ENCODE measurements at places on chromosomes 5 and 9.

DNA sequence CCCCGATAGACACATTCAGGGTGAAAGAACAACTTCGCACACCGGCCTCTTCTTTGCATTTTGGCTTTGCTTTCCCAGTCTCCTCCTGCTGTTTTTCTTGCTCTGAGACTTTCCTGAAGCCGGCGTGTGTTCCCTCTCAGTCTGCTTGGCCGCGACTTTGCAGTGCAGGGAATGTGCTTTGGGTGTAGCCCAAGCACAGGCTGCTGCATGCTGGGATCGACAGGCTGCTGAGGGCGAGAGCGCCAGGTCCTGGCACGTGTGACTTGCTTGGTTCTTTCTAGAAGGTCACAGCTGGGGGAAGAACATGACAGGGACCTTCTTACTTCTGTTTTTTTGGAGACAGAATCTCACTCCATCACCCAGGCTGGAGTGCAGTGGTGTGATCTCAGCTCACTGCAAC, 40.6 kb downstream of the TENT4A start:
- DNase-seq: no peak

- no peak for DNase-seq
These were observed 74.8 kb downstream of the HABP4 start for GRCh38 chr9:96524764-96525163.

DNA sequence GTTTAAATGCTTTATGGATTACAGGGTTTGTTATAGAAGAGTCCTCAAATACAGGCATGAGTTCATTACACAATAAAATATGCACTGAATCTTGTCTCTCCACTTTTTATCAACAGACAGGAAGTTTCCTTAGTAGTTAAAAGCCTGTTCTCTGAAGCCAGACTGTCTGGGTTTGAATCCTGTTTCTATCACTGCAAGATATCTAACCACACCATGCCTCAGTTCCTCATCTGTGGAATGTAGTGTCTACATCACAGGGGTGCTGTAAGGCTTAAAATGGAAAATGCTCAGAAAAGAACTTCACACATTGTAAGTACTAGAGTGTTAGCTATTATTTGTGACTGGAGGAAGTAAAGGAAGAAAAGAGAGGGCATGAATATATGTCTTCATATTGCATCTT, 9.3 kb downstream of the LIX1 start:
- no peak for DNase-seq

- DNase-seq: no peak
These were observed 1.9 kb upstream of the GM2A start for GRCh38 chr5:151251001-151251551.

- DNase-seq: no peak
These were observed 8.4 kb downstream of the MATR3 start for GRCh38 chr5:139301808-139302499.

GRCh38 chr5:140443-140829, 48.5 kb downstream of the PLEKHG4B start:
- no peak for DNase-seq

DNA sequence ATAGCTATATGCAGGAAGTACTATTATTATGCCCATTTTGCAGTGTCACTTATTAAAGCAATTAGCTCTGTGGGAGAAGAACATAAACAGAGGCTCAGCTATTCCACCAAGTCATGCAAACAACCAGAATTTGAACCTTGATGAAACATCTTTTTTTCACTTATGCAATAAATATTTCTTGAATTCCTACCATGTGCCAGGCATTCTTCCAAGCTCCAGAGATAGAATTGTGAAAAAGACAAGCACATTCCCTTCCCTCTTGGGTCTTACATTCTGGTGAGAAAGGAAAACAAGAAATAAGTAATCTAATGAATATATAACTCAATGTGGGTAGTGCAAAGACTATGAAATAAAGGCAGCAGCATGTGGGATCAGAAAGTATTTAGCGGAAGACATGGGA, 32.1 kb upstream of the ADRB2 start:
- no peak for DNase-seq

DNA sequence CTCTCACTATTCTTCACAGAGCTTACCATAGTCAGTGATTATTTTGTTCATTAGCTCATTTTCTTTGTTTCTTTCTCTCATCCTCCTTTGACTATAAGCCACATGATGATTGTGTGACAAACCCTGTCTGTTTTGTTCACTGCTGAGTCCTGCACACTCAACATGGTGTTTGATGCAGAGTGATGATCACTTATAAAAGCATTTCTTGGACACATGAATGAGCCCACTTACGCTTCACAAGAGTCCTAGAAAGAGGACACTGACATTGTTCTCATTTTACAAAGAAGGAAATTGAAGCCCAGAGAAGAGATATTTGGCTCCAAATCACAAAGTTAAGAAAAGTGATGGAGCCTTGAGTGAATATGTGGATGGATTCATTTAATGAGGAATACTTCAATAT, 13.4 kb downstream of the ABLIM3 start:
- no peak for DNase-seq

DNA sequence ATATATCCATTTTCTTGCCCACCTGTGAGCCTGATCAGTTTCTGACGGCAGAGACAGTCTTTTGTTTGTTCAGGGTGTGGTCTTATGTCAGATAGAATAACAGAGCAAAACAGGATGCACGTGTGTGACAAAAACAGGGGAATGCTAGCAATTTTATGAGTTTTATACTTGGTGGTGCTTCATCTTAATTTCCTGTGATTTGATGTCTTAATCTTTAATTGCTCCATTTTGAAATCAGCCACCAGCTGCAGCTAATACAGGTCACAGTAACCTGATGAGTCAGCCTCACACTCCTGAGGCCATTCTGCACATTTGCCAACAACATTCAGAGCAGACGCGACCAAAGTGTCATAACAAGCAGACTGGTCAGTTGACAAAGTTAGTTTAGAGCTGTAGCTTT, 42.3 kb upstream of the JMY start:
- no peak for DNase-seq

DNA sequence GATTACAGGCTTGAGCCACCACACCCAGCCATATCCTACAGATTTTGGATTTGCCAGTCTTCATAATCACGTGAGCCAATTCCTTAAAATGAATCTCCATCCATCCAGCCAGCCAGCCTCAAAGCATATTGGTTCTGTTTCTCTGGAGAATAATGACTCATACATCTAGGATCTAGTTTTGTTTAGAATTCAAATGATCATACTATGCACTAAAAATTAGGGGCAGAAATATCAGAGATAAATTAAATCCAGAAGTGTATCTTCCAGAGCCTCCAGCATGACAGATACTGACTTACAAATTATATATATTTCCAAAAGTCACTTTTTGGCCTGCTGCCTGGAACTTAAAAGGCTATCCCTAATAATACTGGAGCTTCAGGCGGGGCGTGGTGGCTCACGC, 119.1 kb upstream of the NR5A1 start:
- DNase-seq: no peak

DNA sequence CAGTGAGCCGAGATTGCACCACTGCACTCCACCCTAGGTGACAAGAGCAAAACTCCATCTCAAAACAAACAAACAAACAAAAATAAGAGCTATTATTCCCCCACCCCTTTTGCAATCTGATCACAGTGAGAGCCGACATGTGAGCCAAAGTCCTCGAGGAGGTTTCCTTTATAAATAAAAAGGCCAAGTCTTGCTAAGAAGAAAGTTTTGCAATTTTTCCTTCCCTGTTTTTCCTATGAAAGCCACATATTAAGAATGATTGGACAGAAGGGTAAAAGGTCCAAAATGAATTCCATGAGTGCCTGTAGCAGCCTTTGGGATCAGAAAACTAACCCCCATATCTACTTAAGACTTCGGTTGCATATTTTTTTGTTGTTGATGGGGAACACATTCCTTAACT, 179.7 kb downstream of the TSSK1B start:
- DNase-seq: no peak

DNA sequence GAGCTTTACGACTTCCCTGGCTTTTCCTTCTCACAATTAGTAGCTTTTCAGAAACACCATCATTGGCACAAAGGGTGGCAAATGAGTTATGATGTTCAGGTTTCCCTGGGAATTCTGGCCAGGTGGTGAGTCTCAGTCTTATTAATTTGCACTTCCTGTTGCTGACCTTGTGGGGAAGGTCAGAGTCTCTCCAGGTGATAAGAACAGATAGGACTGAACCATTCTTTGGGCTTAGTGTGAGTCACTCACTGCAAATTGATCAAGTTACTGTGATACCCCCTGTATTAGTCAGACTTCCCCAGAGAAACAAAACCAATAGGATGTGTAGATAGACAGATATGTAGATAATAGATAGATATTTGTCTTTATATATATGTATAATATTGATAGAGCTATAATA, 53.8 kb upstream of the RANBP3L start:
- no peak for DNase-seq

GRCh38 chr9:133955821-133956411, 36.2 kb downstream of the VAV2 start:
- peak; percentile 17 for DNase-seq

GRCh38 chr5:158875272-158875679, 224.4 kb downstream of the EBF1 start:
- DNase-seq: no peak

DNA sequence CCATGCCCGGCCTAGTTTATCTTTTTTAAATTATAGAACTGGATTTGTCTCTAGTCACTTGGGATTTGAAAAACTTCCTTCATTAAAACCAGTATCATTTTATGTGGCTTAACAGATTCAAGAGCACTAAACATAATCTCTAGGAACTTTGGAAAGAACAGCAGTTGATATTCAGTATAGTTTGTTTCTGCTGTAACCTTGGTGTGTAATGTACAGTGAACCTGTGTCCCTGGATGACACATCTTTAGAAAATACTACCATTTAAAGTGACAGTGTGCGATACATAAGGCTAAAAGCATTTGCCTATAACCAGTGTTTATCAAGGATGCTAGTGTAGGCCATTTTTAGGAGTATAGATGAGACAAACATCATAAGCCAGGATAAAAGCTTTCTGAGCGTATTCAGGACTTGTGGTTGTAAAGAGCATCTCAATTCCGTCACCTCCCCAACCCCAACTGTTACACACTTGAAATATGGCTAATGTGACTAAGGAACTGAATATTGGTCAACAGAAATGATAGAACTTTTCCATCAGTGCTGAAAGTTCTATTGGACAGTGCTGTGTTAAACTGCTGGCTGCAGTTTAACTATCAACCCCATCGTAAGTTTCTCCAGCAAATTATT, 4.4 kb downstream of the SNX18 start:
- no peak for DNase-seq

DNA sequence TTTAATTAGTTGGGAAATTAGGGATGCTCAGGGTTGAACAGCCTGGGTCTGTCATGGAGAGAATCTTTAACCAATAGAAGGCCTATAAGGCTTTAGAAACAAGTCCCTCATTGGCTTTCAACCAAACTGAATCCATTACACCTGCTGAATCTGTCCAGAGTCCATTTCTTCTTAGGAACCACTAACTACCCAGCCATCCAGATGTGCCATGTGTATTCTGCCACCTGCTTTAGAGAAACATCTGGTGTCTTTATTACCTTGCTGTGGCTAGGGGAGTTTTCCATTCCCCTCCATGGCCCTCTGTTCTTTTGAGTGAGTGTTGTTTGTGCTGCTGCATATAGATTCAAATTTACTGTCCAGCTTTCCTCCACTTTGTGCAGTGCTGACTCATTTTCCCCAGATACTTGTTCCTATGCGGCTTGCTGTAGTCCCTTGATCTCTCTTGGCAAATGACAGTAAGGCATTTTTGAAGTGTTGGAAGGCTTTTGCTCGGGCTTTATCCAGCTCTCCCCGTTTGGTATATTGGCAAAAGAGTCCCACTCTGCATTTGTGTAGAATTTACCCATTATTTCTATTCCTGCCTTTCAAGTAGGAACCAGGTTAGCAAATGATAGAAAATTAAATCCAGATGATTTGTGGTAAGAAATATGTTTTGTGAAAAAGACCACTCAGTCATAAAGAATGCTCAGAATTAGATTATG, 54.6 kb downstream of the NLN start:
- DNase-seq: no peak

GRCh38 chr5:78782728-78783127, 134.2 kb upstream of the LHFPL2 start:
- DNase-seq: no peak

DNA sequence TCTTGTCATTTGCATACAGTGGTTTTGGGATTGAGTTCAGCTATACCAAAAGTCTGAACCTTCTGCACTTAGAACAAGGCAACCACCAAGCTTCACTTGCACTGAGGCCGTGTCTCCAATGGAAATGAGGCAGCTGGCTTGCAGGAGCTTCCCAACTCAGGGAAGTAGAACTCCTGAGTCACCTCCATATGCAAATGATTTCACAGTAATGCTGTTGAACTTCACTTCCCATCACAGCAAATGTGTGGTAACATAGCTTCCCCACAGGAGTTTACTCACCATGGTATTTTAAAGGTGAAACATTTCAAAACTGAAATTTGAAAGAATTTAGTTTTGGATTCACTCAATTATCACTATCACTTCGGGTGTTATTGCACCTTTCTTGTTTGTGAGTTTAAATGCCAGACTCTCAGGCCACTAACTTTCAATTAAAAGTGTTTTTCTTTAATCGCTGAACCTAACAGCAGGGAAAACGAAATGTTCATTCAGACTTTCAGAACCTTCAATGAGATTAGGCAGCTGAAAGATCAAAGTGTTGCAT, 9.0 kb downstream of the CD274 start:
- no peak for DNase-seq

GRCh38 chr5:135312255-135312935, 86.6 kb downstream of the MACROH2A1 start:
- no peak for DNase-seq

GRCh38 chr5:168159425-168159824, 132.0 kb upstream of the WWC1 start:
- DNase-seq: no peak

- no peak for DNase-seq
These were observed 5.7 kb downstream of the QSOX2 start for GRCh38 chr9:136239983-136240330.

- DNase-seq: no peak
These were observed 228.7 kb downstream of the SLIT3 start for GRCh38 chr5:169072233-169072632.

- DNase-seq: no peak
These were observed 32.5 kb downstream of the LEAP2 start for GRCh38 chr5:132905938-132906337.

GRCh38 chr5:122941737-122942136, 94.8 kb downstream of the PPIC start:
- DNase-seq: no peak

- no peak for DNase-seq
These were observed 496 bp downstream of the MAPK9 start for GRCh38 chr5:180291234-180291940.

- no peak for DNase-seq
These were observed 169.3 kb downstream of the DCP2 start for GRCh38 chr5:113145757-113146387.

- no peak for DNase-seq
These were observed 10.4 kb downstream of the LRRC8A start for GRCh38 chr9:128892221-128892921.
